ENCODE measurements at places on chromosomes 4 and X.

- DNase-seq, result peak; percentile 15
Observed at GRCh38 chr4:103719105-103719829, 518 bp downstream of the TACR3 start.

GRCh38 chr4:73676861-73677323, 56.7 kb upstream of the RASSF6 start:
- no peak for DNase-seq

DNA sequence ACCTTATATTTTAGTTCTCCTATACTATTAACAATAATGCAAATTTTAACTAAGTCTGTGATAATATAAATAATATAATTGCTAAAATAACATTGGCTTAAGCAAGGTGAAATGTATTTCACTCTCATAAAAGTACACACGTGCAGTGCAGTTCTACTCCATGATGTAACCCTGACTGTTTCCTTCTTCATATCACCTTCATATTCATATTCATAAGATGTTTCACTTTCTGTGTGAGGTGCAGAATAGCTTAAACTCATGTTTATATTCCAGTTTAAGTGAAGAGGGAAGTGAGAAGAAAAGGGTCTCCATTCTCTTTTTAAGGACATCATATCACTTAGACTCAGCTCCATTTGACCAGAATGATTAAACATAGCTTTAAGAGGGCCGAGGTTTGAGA, 1810.0 kb upstream of the PCDH10 start:
- no peak for DNase-seq

GRCh38 chr4:76017056-76017686, 6.1 kb downstream of the CXCL10 start:
- DNase-seq, result no peak

DNA sequence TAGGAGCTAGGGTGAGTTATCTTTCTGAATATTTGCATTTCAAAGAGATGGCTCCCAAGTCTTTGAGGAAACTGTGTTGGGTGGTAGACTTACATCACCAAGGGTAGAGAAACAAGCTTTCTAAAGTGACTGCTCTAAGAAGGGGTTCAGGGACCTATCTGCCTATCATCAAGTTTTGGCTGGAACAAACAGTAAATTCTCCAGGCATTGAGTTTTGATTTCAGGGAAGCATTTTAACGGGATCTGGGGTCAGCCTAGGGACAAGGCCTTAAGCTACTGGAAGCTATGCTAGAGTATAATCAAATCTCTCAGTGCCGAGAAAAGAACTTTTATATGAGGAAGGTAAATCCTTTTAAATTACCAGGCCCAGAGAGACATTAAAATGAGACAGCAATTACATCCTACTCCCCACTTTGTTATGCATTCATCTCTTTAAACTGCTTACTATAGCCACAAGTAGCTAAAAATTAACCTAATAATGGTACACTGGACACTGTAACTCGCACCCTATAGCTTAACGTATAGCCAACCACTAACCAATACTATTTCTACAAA, 2.0 kb upstream of the NUDT9 start:
- no peak for DNase-seq

All from left renal cortex interstitium (tissue), 4 donors.